T-helper 2 cell (primary cell): ENCODE measurements at places on chromosomes 12 and 14.
A peak's percentile ranks its signal among the peaks of the same experiment; 100 is the strongest.

DNA sequence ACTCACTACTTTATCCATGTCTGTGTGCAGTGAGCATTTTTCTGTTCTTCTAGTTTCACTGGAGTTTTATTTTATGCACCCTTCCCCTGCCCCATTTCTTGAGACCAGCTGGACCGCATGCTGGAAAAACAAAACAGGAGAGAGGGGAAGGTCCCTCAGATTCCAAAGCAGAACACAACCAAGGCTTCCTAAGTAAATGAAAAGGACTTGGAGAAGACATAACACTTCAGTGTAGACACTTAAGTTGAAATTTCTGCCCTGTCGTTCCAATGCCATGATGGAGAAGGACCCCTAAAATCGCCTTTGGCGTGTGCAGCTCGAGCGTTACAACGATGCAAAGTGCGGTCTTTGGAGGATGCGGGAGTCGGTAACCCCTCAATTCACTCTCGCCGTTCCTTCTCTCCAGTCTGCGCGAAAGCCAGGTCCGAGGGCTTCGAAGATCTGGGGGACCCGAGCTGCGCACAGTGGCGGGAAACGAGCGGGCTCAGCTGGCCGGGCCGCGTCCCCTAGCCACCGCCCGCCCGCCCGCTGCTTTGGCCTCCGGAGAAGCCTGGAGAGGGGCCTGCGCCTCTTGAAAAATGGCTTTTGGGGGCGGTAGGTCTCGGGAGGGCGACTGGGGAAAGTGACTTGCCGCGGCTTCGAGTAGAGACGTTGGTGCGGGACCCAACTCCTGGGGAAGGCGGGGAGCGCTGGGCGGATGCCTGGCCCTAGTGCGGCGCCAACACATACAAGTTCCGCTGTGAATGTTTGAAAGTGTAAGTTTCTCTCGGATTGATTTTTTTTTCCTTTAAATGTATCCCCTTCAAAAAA is 11.2 kb upstream of the HOXC13 start:
- DNase-seq, result no peak

- no peak for DNase-seq
Measured at GRCh38 chr12:29737644-29738043, 46.1 kb downstream of the TMTC1 start.

- no peak for DNase-seq
Measured at GRCh38 chr12:131137836-131138637, 184.3 kb downstream of the ADGRD1 start.

DNA sequence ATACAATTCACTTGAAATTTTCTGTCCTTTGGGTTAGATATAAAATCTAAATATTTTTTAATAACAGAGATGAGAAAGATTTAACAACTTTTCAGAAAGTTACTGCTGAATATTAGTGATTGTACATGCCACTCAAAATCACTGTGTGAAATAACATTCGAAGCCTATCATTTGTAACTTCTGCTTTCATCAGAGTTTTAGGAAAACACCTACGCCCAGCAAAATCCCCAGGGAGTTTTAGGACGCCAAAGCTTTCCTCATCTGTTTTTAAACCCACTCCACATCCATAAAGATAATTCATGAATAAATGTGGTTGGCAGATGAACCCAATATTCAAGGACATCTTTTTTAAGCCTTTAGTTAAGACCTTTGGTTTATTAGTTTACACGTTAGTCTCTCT is 23.9 kb downstream of the TC2N start:
- no peak for DNase-seq

DNA sequence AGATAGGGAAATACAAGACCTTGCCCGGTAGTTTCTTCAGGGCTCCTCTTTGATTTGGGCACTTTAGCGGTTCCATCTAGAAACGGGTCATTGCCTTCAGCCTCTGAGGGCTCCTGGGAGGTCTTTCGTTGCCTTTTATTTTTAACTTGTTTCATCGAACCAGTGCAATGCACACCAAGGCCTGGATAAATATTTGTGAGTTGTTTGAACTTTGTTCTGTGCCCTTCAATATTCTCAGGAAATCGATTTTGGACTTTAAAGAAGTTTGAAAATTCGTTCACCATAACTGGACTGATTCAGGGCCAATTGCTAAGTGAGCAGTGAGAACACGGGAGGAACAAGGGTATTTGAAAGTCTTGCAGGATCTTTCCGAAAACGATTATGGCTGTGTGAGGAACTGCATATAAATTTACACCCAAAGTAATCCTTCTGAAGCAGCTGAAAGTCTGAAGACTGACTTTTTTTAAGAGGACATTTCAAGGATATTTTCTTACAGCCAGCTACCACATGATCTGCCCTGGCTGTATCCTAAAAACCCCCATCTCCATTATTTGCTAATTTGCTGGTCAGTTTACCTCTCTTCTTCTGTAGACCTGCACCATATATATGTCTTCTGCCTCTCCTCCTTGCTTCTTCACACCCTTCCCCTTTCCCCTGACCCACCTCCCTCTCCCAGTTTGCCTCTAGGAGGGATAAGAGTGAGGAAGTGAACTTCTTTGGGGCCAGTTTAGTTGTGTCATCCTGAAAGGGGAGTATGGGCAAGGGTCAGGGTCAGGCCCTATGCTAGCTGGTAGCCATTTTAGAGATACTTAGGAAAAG is 8.0 kb downstream of the DUSP6 start:
- DNase-seq, result no peak

DNA sequence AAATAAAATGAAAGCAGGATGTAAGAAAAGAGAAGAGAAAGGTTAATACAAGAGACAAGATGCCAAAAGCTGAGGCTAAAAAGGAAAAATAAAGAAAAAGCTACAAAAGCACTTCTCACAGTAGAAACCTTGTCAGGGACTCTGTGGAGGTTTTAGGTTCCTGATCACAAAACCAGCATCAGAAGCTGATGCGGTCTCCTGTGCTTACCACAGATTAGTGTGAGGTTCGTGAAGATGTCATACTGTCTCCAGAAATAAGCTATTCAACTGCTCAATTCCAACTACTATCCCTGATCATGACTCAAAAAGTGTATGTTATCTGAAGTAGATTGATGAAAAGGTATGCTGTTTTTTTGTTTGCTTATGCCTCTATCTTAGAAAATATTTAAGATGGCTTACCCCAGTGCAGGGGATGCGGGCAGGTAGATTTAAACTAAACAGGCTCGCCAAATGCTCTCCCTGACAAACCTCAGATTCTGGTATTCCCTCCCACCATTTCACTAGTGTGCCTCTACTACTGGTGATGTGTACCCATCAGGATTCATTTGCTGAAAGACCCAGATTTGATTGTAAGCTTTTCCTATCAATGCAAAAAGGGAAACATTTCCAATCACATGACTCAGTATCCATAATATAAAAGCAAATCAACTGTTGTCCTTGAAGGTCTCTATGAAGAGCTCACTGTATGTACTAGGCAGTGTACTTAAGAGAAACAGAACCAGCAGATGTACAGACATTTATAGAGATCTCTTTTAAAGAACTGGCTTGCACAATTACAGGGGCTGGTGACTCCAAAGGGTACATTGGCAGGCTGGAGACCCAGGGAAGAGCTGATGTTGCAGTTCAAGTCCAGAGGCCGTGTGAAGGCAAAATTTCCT is 169.5 kb upstream of the FOXN3 start:
- no peak for DNase-seq

DNA sequence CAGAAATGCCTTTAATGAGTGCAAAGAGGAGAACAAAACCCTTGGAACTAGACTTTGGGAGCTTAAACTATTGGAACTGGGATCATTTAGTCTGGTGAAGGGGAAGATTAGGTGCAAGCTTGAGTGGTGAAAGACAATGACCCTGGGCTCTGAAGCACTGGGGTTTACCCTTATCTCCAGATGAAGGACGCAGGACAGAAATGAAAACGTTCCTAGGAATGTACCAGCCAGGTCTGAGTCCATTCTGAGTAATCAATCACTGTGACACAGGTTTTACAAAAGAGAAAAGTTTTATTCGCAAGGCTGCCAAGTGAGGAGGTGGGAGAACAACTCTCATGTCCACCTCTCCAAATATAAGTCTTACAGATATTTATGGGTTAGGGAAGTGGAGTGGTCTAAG is 249.1 kb downstream of the LRIG3 start:
- no peak for DNase-seq

GRCh38 chr12:57740656-57741412 is 2.3 kb upstream of the AGAP2 start:
- peak; percentile 78 for DNase-seq

- no peak for DNase-seq
Measured at GRCh38 chr12:69204191-69204590, 35.2 kb upstream of the CPSF6 start.

DNA sequence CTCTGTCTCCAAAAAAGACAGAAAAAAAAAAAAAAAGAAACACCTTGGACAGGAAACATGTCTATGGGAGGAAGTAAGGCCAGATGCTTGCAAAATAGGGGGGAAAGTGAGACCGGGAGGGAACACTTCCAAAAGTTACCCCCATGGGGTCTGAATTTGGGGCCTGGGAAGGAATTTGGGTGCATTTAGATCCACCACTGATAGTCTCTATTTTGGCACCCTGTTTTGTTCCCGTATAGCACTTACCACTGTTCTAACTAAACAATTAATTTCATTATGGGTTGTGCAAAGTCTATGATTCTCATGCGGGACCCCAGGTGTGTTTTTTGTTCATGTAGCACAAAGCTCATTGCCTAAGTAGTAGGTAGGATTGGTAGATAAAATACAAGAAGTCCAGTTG is 1.4 kb upstream of the MLEC start:
- DNase-seq, result no peak

DNA sequence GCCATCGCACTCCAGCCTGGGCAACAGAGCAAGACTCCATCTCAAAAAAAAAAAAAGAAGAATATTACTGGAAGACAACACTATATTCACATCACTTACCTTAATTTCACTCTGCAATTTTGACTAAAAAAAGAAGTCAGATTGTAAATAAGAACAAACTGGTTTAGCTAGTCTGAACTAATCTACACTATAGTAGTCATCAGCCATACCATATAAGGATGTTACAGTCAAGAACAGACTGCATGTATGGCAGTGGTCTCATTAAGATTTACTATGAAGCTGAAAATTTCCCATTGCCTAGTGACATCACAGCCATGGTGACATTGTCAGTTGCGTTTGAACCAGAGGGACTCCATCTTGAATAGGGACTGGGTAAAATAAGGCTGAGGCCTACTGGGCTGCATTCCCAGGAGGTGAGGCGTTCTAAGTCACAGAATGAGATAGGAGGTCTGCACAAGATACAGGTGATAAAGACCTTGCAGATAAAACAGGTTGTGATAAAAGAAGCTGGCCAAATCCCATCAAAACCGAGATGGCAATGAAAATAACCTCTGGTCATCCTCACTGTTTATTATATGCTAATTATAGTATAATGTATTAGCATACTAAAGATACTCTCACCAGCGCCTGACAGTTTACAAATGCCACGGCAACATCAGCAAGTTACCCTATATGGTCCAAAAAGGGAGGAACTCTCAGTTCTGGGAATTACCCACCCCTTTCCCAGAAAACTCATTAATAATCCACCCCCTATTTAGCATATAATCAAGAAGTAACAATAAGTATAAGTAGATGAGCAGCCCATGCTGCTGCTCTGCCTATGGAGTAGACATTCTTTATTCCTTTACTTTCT is 51.2 kb downstream of the OSBPL8 start:
- DNase-seq, result no peak
